ENCODE measurements at places on chromosomes 1 and 21. TPM values are rescaled to one million over a fixed set of nuclear protein-coding genes. Genes with fewer than 3 reads are reported as not detected.

KCNJ6 gene
- under 0.01 TPM for total RNA-seq

DNA sequence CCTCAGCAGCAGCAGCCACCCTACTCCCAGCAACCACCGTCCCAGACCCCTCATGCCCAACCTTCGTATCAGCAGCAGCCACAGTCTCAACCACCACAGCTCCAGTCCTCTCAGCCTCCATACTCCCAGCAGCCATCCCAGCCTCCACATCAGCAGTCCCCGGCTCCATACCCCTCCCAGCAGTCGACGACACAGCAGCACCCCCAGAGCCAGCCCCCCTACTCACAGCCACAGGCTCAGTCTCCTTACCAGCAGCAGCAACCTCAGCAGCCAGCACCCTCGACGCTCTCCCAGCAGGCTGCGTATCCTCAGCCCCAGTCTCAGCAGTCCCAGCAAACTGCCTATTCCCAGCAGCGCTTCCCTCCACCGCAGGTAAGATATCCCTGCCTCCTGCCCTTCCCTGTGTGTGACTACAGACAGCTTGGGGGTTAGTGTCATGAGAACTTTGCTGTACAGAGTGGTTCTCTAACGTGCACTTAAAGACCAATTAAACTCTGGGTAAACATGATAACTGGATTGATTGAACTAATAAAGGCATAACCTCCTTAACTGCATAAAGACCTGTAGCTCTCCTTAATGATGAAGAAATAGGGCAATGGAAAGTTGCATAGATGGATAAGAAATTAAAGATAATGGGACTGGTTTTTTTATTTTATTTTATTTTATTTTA, 35.6 kb downstream of the ARID1A start:
- no peak for DNase-seq

DNA sequence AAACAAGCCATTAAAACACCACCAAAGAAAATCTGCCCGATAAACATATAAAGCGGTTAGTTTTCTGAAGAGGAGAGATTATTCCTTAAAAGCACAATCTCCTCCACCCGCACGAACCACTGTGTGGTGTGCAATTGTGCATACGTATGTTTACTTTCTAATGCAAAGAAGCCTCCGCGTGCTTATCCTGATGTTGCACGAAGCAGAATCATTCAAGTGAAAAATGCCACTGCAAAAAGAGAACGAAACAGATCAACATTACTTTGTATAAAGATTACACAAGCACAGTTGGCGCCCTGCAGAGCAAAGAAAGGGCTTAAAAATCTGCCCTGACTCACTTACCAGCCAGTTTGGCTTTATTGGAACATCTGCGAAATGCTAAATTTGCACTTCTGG, 166.8 kb downstream of the ZNF281 start:
- DNase-seq, result no peak

DNA sequence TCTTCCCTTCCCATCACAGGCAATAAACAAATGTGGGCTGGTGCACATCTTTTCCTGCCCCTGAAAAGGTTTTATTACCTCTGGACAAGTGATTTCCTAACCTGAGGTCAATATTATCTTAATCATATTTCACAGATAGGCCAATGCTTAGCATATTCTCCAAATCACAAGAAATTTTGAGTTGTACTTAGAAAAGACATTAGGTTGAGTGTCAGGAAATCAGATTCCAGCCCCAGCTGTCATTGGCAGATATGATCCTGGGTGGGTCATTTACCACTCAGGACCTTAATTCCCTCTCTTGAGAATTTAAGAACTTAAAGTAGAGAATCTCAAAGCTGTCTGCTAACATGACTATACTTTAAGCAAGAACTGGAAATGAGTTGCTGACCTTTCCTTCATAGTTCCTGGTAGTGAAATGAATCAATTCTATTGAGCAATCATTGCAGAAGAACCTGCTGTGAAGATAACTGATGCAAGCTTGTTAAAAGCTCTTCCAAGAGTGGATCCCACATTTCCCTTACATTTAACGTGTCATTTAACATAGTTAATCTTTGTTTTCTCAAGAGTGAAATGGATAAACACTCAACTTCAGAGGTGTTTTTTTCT, 46.4 kb upstream of the CR2 start:
- no peak for DNase-seq

RSPO1 gene
- total RNA-seq, result not detected

GRCh38 chr1:39841429-39841828, 41.9 kb downstream of the TRIT1 start:
- DNase-seq, result no peak

CFHR2 gene
- not detected for total RNA-seq

RNU1-1 gene
- under 0.01 TPM for total RNA-seq

DNA sequence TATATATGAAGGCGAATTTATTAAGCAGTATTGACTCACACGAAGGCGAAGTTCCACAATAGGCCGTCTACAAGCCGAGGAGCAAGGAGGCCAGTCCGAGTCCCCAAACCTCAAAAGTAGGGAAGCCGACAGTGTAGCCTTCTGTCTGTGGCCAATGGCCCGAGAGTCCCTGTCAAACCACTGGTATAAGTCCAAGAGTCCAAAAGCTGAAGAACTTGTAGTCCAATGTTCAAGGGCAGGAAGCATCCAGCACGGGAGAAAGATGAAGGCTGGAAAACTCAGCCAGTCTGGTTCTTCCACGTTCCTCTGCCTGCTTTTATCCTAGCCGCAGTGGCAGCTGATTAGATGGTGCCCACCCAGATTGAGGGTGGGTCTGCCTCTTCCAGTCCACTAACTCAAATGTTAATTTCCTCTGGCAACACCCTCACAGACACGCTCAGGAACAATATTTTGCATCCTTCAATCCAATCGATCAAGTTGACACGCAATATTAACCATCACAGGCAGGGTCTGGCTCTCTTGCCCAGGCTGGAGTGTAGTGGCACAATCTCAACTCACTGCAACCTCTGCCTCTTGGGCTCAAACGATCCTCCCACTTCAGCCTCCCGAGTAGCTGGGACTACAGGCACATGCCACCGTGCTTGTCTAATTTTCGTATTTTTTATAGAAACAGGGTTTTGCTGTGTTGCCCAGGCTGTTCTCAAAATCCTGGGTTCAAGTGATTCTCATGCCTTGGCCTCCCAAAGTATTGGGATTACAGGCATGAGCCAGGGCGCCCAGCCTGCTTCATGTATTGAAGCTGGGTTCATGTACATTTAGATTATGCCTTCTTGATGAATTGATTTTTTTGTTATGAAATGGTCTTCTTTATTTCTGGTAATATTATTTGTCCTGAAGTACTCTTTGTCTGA, 85.3 kb downstream of the DHRS3 start:
- no peak for DNase-seq

- DNase-seq, result no peak
These were observed 27.0 kb downstream of the PROX1 start for GRCh38 chr1:214014730-214015129.

- no peak for DNase-seq
These were observed 375.8 kb downstream of the NCAM2 start for GRCh38 chr21:21373969-21374368.

- DNase-seq, result peak; percentile 34
These were observed 26.0 kb downstream of the VAMP4 start for GRCh38 chr1:171715813-171716251.

NBPF6 gene
- not detected for total RNA-seq

PROK1 gene
- not detected for total RNA-seq

NR5A2 gene
- total RNA-seq, result 3.4 TPM

DNA sequence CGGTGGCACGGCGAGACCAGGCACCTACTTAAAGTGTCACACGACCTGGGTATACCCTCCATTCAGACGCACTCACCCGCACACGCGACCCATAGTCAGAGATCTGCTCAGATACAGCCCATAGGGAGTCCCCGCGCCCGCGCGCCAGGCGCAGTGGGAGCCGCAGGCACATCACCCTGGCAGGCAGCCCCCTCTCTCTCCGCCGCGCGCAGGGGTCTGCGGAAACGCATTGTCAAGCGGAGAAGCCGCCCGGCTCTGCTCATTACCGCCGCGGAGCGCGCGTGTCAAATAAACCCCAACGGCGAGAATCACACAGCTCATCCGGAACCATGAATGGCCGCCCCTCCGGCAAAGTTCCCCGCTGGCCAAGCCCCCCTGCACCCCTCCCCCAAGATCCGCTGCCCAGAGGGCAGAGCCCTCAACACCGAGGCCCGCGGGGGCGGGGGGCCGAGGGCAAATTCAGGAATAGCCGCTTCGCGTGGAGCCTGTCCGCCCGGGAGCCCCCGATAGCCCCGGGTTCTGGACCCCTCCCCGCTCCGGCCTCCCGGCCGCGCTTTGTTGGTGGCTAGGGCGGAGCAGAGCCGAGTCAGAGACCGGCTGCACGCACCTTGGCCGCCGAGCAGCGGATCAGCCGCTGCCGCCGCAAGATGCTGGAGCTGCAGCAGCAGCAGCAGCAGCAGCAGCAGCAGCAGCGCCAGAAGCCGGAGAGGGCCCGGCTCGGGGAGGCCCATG, 522 bp downstream of the LRP8 start:
- DNase-seq, result peak; percentile 48

DNA sequence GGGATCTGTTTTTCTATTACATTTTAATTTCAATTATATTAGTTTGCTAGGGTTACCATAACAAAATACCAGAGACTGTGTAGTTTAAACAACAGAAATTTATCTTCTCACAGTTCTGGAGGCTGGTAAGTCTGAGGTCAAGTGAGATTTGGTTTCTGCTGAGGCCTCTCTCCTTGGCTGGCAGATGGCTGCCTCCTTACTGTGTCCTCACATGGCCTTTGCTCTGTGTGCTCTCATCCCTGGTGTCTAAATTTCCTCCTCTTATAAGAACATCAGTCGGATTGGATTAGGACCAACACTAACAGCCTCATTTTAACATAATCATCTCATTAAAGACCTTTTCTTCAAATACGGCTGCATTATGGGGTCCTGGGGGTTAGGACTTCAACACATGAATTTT, 195.2 kb upstream of the CHODL start:
- DNase-seq, result no peak

DNA sequence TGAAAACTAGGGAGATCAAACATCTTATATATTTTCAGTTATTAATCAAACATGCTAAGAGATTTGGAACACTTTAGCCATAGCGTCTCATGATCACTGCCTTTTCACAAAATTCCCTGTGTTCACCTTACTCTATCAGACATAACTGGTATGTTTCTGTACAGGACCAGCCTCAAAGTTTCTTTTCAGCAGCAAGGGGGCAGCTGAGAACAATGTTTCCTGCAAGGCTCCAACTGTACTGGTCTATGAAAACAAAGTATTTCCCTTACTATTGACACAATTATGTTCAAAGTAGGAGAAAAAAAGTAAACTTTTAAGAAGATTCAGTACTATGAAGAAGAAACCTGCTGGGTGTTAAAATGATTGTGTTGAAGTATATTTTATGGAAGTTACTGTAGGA, 98.5 kb downstream of the ATF6 start:
- peak; percentile 64 for DNase-seq

PADI1 gene
- not detected for total RNA-seq

DNA sequence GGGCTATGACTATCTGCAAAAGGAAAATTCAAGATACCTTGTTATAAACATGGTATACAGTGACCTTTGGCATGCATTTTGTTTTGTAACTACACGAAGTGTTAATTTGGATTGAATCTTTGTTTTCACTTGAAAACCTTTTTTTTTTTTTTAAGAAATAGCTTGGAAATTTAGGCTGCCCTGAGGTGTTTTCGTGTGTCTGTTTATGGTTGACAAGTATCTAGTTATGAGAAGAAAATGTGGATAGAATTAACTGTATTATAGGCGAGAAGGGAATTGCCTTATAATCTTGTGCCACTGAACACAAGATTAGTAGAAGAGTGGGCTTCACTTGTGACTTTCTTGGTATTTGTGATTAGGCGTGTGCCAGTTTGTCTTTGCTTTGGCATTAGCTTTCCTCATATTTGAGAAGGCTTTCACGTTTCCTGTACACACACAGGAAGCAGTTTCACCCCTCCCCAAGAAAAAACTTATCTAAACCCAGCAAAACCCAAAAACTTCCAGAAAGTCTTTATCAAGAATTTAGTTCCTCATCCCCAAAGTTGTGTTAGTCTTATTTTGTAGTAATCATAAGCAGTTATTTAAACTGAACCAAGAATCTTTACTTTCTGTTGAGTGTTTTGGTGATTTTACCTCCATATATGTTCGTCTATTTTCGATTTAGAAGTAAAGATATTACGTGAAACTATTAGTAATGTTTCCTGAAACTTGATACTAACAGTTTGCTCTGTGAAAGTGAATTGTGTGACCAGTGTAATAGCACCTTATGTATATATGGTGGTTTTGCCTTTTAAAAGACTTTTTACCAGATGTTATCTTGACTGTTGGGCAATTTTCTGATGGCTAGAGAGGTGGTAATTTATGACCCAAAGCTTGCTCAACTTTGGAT, 3.8 kb downstream of the DYRK1A start:
- DNase-seq, result peak; percentile 66

GRCh38 chr1:197394831-197395608, 127.0 kb downstream of the CRB1 start:
- DNase-seq, result no peak

DNA sequence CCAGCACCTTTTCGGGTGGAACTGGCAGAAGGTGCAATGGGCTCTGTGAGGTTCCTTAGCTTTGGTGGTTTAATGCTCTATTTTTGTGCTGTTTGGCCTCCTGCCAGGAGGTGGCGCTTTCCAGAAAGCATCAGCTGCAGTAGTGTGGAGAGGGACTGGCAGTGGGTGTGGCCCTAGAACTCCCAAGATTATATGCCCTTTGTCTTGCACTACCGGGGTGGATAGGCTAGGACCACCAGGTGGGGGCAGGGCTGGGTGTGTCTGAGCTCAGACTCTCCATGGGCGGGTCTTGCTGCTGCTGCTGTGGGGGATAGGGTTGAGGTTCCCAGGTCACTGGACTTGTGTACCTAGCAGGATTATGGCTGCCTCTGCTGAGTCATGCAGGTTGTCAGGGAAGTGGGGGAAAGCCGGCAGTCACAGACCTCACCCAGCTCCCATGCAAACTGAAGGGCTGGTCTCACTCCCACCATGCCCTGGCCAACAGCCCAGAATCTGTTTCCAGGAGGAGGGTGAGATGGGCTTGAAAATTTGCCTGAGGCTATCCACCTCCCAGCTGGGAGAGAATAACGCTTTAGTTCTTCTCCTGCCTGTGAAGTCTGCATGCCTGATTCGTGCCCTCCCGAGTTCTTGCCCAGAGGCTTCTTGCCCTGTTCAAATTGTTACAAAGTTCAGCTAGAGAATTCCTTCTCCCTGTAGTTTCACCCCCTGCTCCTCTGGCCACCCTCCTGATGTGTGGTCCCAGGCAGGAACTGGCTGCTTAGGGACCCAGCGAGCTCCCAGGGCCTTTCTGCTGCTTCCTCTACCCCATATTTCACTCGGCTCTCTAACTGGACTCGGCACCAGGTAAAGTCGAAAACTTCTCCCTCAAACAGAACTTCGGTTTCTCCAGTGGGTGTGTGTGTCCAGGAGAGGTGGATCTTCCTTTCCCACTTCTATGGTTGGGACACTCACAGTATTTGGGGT, 76.5 kb upstream of the BTG3 start:
- DNase-seq, result peak; percentile 41

Data from lung microvascular endothelial cell (primary cell).